ENCODE measurements at places on chromosomes 13 and 19.

DNA sequence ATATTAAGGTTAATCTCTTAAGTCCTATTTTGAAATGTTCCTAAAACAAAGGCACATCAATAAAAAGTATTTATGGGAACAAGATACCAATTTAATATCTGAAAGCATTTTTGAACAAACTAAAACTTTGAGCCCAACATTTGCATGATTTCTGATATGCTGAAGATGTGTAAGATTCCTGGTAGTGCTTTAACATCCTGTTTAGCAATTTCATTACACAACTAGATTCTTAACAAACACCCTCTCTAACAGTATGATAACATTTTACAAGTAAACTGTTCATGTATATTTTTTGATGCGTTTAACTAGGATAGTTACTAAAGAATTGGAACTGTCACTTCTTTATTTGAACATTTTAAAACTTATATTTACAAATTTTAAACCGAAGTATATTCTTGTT, 63.9 kb downstream of the DACH1 start:
- DNase-seq = no peak

GRCh38 chr13:45828256-45828968, 23.1 kb downstream of the SIAH3 start:
- DNase-seq = no peak

GRCh38 chr13:112887557-112887991, 81.4 kb upstream of the MCF2L start:
- DNase-seq = no peak

GRCh38 chr13:112545856-112546255, 42.1 kb downstream of the TUBGCP3 start:
- DNase-seq = no peak

DNA sequence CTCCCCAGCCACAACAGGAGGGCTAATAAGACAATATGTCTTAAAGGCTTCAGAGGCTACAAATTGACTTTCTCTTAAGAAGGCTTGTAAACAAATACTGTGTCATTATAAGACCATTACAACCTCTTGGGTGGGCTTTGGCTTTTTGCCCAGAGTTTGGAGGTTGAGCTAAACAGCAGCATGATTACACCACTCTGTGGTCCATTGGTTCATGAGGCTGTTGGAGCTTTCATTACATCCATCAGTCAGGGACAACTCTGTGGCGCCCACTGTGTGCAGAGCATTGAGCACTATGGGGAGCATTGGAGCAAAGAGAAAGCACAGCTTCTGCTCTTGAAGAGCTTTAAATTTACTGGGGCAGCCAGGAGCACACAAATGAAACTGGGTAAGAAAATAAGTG, 75.9 kb downstream of the TNFSF11 start:
- DNase-seq = no peak

GRCh38 chr19:7534531-7535046, 928 bp upstream of the PNPLA6 start:
- DNase-seq = no peak

DNA sequence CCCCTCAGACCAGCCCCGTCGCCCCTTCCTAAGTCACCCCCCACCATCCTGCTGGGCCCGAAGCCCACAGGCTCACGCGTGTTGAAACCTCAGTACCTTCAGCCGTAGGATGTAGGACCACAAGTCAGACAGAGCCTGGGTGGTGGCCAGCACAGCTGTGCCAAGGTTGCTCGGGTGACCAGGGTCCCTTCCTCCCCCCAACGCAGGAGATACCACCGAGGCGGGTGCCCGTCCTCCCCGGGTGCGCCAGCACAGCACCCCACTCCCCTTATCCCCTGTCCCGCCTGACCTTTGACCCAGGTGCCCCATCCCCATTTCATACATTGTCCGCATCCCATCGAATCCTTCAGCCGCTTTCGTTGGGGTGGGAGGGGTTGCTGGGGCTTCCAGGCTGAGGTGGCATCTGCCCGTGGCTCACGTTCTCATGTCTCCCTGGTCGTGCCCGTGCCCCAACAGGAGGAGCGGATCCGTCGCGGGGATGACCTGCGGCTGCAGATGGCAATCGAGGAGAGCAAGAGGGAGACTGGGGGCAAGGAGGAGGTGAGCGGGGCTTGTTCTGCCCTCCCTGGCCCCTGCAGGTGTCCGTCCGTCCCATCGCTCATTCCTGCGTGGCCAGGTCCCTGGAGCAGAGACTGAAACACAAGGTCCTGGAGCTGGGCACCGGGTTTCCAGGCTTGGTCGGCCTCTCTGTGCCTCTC, 14.5 kb downstream of the EPN1 start:
- DNase-seq = no peak

- no peak for DNase-seq
These were observed 2190.3 kb upstream of the PCDH20 start for GRCh38 chr13:63605962-63606361.

DNA sequence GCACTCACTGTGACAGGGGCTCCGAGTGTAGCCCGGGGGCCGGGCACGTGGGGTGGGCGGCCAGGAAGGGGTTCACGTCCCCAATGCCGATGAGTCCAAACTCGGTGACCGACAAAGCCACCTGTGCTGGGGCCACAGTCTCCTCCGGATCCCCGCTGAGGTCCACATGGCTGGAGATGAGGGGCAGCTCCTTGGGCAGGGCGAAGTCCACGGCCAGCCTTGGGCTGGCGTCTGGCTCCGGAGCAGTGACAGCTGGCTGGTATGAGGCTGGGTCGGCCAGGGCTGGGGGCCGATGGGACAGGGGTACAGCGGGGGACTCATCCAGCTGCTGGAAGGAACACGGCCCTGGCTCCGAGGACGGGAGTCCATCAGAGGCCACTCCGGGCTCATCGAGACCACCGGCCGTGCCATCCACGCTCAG, 15.9 kb upstream of the PLPP2 start:
- no peak for DNase-seq

GRCh38 chr19:41811036-41811435, 14.6 kb downstream of the CEACAM3 start:
- no peak for DNase-seq

DNA sequence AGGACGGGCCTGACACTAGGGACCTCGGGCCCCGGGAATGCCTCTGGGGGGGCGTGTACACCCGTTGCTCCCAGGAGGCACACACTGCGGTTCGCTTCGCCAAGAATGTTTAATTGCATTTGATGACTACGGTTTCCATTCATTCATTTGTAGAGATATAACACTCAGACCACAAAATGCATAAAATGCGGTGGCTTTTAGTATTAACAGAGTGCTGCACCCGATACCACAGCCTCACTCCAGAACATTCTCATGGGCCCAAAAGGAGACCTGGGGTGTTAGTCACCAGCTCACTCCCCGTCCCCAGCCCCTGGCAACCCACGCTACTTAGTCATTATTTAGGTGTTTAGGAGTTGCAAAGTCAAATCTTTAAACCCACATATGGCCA, 21.8 kb downstream of the HCN2 start:
- DNase-seq = peak; percentile 33

- DNase-seq = no peak
These were observed at the start of gene PTGIR for GRCh38 chr19:46624958-46625661. TSS of gene PTGIR (minus strand) at chr19:46625089. CDS start at chr19:46624225, 864 bp downstream.

DNA sequence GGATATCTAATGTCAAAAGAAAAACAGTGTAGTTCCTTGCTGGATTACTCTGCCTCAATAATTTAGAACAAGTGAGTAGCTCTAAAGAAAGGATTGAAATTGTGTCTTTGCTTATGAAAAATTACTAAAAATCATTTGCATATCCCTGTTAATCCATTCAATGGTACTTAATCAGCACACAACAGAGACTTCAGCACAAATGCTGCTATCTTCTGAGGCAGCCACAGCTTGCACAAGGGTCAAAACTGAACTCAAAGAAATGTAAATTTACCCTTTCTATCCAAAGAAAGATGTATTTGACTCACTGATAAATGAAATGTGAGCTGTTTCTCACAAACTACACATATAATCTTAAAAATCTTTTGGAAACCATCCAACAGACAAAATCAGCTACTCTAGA, 116.2 kb downstream of the LHFPL6 start:
- no peak for DNase-seq

GRCh38 chr19:50344661-50345318, 15.6 kb upstream of the KCNC3 start:
- DNase-seq = no peak

GRCh38 chr13:107079423-107080049, 511.6 kb upstream of the ARGLU1 start:
- DNase-seq = no peak

GRCh38 chr19:45152504-45153338, 8.1 kb downstream of the NKPD1 start:
- no peak for DNase-seq

- no peak for DNase-seq
These were observed 2758.2 kb downstream of the PCDH9 start for GRCh38 chr13:64471916-64472315.

DNA sequence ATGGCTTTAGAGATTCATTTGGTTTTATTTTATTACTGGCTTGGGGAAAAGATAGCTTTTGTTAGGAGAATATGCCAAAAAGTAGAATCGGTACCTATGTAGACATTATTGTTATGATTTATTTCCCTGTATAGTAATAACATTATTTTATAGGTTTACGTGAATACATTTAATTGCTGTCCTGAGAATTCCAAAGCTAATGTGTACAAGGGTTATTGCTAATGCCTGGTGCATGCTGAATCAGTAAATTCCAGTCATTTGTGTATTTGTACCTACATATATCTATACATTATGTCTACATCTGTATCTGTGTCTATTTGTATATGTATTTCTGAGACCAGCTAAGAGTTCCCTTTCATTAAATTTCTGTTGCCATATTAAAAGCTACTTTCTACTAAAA, 550.9 kb downstream of the GPC6 start:
- no peak for DNase-seq

DNA sequence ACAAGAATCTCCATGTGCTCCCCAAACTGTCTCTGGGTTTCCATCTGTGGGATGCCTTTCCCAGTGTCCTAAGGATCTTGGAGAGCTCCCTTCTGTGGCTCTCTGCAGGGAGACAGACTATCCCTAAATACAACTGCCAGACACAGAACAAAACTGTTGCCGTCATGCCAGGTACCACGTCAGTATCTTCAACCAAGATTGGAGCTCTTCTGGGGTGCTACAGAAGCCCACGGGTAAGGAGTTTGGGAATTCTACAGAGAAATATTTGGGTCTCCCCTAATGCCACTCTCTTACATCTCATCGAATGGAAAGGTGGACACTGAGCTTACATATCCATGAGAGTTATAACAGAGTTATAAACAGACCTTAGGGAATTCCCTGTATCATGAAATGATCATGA, 4.9 kb upstream of the MBD3L3 start:
- no peak for DNase-seq

GRCh38 chr13:37811441-37811840, 58.1 kb downstream of the TRPC4 start:
- DNase-seq = no peak

DNA sequence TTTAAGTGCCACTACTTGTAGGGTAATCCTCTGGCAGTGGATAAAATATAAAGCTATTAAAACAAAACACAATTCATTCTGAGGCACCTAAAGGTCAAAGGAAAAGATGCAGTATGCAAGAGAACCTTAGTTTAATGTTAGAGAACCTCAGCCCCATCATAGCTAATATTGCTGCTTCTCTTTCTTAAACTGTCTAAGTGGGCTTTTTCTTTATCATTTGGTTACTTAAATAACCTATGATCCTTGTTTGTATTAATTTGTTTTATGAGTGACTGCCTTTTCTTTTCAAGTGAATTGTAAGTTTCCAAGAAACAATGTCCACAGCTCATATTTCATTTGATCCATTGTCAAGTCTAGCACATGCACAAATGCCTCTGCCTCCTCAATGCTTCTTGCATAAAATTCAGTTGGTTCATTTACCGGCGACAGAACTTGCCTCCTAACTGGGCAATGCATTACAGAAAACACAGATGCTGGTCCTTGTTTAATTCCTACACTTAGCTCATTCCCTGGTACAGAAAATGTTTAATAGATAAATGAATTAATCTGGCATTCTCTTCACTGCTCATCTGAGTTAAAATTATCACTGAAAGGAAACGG, 1049.8 kb downstream of the OLFM4 start:
- no peak for DNase-seq

- no peak for DNase-seq
These were observed 29.3 kb upstream of the TNFAIP8L1 start for GRCh38 chr19:4609878-4610511.

GRCh38 chr19:35519291-35519690, 5.8 kb upstream of the DMKN start:
- no peak for DNase-seq
